A549 treated with Hydrocortisone at 1 μM for 4 hours (cell line): ENCODE measurements at places on chromosomes 6 and 20. TPM values are rescaled to one million over a fixed set of nuclear protein-coding genes. Genes with fewer than 3 reads are reported as not detected.

Gene UST
- 3.0 to 5.0 TPM (median 4.5 TPM) in 5 replicates for total RNA-seq

Gene ENPP5
- not detected in 5 replicates for total RNA-seq

Gene STX7
- 17.8 to 26.8 TPM (median 22.9 TPM) in 5 replicates for total RNA-seq

Gene PSORS1C1
- total RNA-seq: 3.2 to 6.3 TPM (median 4.4 TPM) in 5 replicates

Gene JPH2
- 4.8 to 7.7 TPM (median 6.0 TPM) in 5 replicates for total RNA-seq
